ENCODE measurements at places on chromosomes 1 and 21.

DNA sequence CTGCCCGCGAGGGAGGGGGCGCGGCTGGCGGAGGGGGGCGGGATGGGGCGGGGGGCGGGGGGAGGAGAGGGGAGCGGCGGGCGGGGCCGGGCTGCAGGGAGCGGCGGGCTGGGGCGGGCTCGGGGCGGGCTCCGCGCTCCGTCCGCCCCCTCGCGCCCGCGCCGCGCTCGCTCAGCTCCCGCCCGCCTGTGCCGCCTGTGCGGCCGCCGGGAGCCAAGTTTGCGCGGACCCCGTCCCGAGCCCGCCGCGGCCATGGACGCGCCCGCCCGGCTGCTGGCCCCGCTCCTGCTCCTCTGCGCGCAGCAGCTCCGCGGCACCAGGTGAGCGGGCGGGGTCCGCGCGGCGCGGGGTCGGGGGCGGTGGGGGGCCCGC lies at the start of gene GABRD:
GABRD (plus strand) TSS at position 174 of the 372 bp plus-strand sequence; CDS start at position 253, 79 bp downstream.
- DNase-seq, result no peak

DNA sequence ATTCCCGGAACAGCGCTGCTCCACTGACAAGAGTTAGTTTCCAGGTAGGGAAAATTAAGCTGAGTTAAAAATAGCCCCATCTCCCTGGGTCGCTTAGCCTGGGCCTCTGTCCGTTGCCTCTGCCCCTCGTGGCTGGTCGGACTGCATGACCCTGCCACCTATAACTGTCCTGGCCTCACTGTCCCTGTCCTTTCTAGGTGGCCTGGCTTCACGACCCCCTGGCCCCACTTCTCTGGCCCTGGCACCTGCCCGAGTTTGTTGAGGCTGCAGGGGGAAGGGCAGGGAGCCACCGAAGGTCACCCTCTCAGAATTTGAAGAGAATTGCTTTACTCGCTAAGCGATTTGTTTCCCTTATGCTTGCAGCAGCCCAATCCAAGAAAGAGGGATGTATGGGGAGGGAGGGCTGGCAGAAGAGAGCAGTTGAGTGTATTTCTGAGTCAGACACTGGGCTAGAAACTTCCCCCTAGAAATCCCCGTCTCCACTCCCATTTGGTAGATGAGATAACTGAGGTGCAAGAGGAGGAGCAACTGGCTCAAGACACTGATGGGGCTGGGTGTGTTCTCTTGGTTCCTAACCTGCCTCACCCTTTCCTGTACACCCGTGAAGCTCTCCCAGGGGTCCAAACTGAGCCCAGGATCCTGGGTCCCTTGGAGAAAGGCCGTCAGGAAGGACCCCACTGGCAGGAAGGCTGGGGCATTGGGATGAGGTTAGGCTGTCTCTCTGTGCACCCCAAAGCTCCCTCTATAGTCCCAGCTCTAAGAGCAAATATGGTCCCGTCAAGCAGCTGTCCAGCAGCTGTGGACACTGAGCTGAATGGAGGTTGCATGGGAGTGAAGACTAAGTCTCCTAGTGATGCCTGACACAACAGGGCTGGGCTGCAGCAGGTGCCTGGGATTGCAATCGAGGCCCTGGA lies 2.9 kb upstream of the EDN2 start:
- DNase-seq, result no peak

DNA sequence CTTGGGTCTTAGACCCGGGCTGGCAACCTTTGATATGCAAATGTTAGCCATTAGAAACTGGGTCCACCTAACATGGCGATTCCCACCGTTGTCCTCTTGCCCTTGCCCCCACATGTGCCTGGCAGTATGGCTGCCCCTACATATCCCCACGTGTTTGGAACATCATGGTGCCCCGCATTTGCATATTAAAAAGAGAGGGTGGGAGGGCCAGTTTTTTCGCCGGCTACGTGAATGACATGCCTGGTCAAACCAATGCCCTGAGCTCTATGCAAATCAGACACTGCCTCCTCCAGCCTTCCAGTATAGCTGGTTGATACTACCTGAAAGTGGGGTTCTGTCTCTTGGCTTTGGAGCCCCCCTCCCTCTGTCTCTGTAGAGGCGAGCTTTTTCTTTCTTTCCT lies 133.0 kb downstream of the CDC42BPA start:
- no peak for DNase-seq

DNA sequence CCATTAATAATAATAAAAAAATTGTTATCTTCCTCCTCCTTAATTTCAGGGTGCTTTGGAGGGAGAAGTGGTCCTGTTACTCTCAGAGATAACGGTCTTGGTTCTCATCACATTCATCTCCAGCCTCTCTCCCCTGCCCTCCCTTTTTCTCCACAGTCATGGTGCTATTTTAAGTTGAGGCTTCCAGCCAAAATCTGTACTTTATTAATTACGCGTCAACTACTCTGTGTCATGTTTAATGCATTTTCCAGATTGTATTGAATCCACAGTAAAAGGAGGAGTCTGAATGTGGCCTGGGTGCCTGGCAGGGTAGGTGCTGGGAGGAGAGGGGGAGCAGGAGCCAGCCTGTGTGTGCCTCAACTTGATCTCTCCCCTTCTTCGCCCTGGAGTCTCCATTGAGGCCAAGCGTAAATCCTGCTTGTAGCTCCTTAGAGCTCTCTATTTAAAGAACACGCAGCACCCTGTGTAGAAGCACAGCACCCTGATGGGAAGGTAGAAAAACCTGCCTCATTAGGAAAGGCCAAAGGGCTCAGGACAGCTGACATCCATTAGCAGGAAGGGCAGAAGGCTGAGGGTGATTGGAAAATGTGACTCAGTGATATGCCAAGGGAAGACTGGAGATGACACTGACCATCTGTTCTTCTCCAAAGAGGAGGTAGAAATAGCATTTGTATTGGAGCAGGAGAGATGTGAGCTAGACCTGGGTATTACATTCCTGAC lies 82.4 kb downstream of the PLXNA2 start:
- no peak for DNase-seq

GRCh38 chr1:43634721-43635120 lies 15.2 kb upstream of the KDM4A start:
- DNase-seq, result no peak

DNA sequence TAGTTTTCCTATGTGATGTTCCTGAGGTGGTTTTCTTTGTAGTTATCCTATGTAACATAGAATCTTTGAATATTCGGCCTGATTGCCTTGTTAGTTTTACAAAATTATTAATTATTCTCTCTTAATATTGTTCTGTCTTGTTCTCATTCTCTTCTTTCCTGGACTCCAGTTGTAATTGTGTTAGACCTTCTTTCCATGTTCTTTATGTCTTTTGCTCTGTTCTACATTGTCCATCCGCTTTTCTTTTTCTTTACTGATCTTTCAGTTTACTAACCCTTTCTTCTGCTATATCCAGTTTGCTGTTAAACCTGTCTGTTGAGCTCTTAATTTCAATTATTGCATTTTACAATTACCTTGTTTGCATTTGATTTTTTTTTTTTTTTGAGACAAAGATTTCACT lies 89.3 kb downstream of the PEX14 start:
- DNase-seq, result no peak

DNA sequence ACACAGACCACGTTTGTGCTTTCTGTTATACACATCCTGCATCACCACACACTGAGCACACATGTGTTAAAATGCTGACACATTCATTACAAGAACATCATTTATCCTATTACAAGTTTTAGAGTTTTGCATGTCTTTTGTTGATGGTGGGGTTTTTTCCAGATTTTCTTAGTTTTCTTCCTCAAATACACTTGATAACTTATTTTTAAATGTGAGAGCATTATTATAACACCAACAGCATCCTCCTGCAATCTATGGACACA lies 67.3 kb downstream of the TGFBR3 start:
- no peak for DNase-seq

Data from femur (tissue), 1 donor.